ENCODE measurements at places on chromosomes 3 and 15. TPM values are rescaled to one million over a fixed set of nuclear protein-coding genes. Genes with fewer than 3 reads are reported as not detected.

DNA sequence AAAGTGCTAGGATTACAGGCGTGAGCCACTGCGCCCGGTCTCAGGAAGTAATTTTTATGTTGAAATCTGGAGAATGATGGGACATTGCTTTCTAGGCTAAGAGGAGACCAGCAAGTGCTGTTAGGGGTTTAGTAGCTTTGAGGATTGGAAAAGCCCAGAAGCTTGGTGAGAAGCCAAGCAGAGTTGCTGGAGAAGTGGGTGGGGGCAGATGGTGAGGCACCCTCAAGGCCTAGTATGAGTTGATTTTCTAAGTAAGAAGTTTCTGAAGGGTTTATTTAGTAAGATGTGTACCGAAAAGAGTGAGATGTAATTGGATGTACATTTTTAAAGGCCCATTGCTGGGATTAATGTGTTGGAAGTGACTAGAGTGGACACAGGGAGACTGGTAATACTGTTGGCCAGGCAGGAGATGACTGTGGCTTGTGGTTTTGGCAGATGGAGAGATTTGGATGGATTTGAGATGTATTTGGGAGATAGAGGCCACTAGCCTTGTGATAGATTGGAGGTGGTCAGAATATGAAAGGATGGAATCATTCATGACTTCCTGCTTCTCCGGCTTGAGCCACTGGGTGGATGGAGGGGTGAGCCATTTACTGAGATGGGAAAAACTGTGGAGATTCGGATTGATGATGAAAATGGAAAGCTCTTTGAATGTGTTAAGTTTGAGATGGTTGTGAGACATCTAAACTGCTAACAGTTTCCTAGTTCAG is 2.3 kb downstream of the LRRC28 start:
- H3K36me3 ChIP-seq: peaks cover 18% of the 10 kb centered on the region
- H3K27ac ChIP-seq: peak overlapping the region; percentile 35
- H3K4me3 ChIP-seq: peak overlapping the region; percentile 39
- peaks cover 26% of the 10 kb centered on the region for H3K4me1 ChIP-seq
- DNase-seq: peak; percentile 57

DNA sequence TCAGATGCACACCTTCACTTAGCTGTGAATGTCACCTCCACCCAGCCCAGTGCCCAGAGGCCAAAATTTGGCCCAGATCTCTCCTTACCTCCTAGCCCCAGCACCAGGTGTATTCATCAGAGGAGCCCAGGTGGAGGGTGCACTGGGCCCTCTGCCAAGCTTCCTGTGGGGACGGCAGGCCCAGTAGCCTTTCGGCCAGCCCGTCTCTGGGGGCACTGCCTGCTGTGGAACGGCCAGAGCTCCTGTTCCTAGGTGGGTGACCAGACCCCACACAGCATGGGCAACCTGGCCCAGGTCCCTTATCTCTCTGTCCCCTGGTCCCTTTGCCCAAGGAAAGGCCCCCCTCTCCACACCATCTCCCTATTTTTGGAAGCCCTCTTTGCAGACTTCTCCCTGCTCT is 67.8 kb downstream of the AAGAB start:
- no peak for DNase-seq
- H3K4me3 ChIP-seq: no peak overlapping the region
- peaks cover 11% of the 10 kb centered on the region for H3K4me1 ChIP-seq
- H3K27ac ChIP-seq: peak overlapping the region; percentile 80
- no peaks in the 10 kb centered on the region for H3K27me3 ChIP-seq

Gene ISG20
- 33.9 TPM for total RNA-seq

Gene SLC22A14
- total RNA-seq: not detected

Gene SERPINI2
- total RNA-seq: not detected

All from activated CD4-positive, alpha-beta T cell treated with anti-CD3 and anti-CD28 coated beads, Interleukin-2, amount 10 ng/mL, durations not matched to agents 24 days and 14 days (primary cell).